ENCODE measurements at places on chromosomes 1 and 21.

- no peak for DNase-seq
These were observed 3.5 kb downstream of the PAPPA2 start for GRCh38 chr1:176466514-176466913.

DNA sequence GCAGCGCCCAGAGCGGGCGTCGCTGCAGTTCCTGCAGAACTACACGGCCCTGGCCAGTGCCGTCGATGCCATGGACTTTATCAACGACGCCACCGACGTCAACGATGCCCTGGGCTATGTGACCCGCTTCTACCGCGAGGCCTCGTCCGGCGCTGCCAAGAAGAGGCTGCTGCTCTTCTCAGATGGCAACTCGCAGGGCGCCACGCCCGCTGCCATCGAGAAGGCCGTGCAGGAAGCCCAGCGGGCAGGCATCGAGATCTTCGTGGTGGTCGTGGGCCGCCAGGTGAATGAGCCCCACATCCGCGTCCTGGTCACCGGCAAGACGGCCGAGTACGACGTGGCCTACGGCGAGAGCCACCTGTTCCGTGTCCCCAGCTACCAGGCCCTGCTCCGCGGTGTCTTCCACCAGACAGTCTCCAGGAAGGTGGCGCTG is 22.0 kb downstream of the COL6A1 start:
- DNase-seq: no peak

DNA sequence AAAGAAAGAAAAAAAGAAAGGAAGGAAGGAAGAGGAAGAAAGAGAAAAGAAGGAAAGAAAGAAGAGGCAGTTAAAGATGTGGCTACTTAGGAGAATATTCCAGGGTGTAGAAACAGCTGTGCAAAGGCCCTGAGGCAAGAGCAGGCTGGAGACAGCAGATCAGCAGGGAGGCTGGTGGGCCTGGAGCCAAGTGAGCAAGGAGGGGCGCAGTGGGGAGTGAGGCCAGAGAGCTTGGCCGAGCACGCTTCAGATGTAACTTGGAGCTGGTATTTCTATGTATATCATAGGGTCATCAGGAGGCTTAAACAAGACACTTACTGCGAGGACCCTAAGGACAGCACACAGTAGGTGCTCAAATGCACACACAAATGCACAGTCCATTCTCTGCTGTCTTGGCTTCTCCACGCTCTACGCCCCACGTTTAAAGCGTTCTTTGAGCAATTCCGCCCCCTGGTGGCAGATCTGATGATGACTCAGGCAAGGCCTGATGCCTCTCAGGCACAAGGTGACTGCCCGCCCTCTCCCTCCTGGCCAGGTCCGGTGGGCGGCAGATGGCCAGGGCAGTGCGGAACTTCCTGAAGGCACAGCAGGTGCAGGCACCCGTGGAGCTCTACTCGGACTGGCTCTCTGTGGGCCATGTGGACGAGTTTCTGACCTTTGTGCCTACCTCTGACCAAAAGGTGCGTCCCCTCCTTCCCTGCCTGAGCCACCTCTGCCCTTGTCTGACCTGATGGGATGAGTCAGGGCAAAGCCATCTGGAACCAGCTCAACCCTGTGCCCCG is 11.9 kb upstream of the PADI3 start:
- peak; percentile 83 for DNase-seq

DNA sequence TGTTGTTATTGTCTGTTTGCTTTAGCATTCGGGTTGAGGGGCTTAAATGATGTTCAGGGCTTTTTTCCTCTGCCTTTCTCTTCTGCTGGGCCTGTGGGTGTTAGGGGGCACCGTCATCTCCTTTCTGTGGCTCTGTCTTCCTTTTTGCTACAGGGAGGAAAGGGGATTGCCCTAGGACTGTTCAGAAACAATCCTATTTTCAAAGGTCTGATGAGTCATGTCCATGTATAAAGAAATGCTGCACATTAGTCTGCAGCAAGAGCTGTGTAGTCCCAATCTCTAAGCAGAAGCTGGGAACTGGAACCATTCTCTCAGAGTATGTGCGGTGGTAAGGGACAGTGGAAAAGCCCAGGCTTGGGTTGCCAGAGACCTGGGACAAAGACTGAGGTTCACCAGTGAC is 462.3 kb downstream of the OMA1 start:
- DNase-seq: no peak

- no peak for DNase-seq
These were observed 89.4 kb downstream of the ABCA4 start for GRCh38 chr1:94031591-94031990.

DNA sequence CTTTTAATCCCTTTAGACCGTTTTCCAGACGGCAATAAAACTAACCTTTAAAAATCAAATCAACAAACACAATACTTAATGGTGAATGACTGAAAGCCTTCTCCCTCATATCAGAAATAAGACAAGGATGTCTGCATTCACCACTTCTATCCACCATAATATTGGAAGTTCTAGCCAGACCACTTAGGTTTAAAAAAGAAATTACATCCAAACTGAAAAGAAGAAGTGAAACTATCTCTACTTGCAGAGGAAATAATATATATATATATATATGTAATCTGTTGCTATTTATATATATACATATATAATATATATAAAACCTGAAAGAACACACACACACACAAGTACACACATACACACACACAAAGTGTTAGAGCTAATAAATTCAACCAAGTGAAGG is 100.4 kb downstream of the BRINP3 start:
- no peak for DNase-seq

DNA sequence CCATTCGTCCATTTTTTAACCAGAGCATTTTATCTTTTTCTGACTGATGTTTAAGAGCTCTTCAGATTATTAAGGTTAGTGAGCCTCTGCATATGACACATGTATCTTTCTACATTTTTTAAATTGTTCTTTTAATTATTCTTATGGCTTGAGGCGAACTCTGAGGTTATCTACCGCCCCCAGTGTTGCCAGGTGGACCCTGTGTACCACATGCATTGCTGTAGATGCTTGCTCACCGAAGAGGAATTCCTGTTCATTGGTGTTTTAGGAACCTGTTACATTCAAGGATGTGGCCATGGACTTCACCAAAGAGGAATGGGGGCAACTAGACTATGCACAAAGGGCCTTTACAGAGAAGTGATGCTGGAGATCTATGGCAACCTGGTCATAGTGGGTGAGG is 31.8 kb downstream of the ZNF684 start:
- no peak for DNase-seq

- DNase-seq: no peak
These were observed 20.7 kb upstream of the STMN1 start for GRCh38 chr1:25926731-25927496.

- DNase-seq: no peak
These were observed 59.1 kb downstream of the EIF4G3 start for GRCh38 chr1:21117597-21118001.

GRCh38 chr1:226100436-226101391 is 38.2 kb downstream of the H3-3A start:
- DNase-seq: peak; percentile 42

GRCh38 chr1:209772126-209772525 is 12.2 kb downstream of the C1orf74 start:
- no peak for DNase-seq
